A673 (cell line): ENCODE measurements at places on chromosomes 3 and 15. TPM values are rescaled to one million over a fixed set of nuclear protein-coding genes. Genes with fewer than 3 reads are reported as not detected.

- DNase-seq, result no peak
- H3K27me3 ChIP-seq, result no peaks in the 10 kb centered on the region
- no peaks in the 10 kb centered on the region for H3K4me1 ChIP-seq
- no peaks in the 10 kb centered on the region for H3K36me3 ChIP-seq
Observed at GRCh38 chr3:79187426-79187825, 580.4 kb downstream of the ROBO1 start.

DNA sequence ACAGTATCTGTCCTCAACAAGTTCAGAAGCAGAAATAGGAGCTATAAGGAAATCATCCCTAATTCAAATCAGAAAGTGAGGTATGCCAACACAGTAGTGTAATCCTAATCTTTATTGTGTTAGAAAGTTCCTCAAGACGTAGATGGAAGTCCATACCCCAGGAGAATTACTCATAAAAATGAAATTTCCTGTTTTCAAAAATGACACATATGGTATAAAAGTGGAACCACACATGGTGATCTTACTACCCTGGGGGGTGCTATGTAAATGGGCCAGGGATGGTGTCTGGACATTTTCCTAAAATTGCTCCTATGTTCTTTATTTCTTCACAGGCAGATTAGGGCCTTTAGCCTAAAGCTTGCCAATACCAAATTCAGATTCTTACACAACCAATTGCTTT lies 204.1 kb downstream of the ARRDC4 start:
- H3K27me3 ChIP-seq, result peaks cover 23% of the 10 kb centered on the region
- H3K36me3 ChIP-seq, result no peaks in the 10 kb centered on the region
- no peak overlapping the region for H3K27ac ChIP-seq
- peaks cover 12% of the 10 kb centered on the region for H3K4me1 ChIP-seq
- no peak overlapping the region for H3K4me3 ChIP-seq

The C2CD4B gene
- total RNA-seq, result 0.54 and 0.70 TPM in 2 replicates

GRCh38 chr3:31240466-31240865 lies 292.3 kb upstream of the STT3B start:
- H3K27me3 ChIP-seq, result peaks cover 18% of the 10 kb centered on the region
- no peaks in the 10 kb centered on the region for H3K4me1 ChIP-seq
- H3K36me3 ChIP-seq, result no peaks in the 10 kb centered on the region
- no peak overlapping the region for H3K27ac ChIP-seq
- H3K4me3 ChIP-seq, result no peak overlapping the region

The CKMT1B gene
- total RNA-seq, result 1.1 and 1.6 TPM in 2 replicates
